Posterior vena cava (tissue), 2 donors: ENCODE measurements at places on chromosomes 2 and 18. TPM values are rescaled to one million over a fixed set of nuclear protein-coding genes. Genes with fewer than 3 reads are reported as not detected.

SUCLG1 gene
- total RNA-seq: 49.6 TPM

DNA sequence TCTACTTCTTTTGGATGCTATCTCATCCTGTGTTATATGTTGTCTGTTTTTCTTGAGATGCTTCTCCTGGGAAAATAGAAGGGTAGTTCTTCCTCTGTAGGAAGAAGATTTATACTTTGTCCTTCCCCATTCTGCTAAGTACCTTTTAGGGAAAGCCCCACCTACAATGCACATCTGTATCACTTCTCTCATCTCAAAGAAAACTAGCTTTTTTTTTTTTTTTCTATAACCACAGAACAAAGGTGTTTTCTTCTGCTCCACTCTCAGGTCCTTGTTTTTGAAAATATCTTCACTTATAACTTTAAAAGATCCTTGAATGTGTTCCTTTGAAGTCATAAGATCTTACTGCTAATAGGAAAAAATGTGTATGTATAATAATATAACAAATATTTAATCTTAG lies 30.8 kb downstream of the CCDC150 start:
- no peak for DNase-seq

CIB4 gene
- total RNA-seq: not detected

DNA sequence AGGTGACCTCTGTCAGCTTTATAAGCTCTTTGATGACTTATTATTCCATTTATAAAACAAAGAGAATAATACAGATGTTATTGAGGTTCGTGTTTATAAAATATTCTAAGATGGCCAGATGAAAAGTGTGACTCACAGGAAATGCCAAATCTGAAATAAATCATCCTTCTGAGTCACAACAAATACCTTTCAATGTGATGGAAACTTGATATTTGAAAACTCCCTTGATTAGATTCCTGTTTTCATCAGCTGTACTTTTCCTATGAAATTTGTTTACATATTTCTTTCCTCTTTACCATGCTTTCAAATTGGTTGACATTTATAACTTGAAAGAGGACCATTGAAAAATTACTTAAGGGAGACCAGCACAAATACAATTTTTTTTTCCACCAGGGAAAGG lies 30.6 kb upstream of the PPP1R1C start:
- no peak for DNase-seq

NFE2L2 gene
- 87.5 TPM for total RNA-seq

DNA sequence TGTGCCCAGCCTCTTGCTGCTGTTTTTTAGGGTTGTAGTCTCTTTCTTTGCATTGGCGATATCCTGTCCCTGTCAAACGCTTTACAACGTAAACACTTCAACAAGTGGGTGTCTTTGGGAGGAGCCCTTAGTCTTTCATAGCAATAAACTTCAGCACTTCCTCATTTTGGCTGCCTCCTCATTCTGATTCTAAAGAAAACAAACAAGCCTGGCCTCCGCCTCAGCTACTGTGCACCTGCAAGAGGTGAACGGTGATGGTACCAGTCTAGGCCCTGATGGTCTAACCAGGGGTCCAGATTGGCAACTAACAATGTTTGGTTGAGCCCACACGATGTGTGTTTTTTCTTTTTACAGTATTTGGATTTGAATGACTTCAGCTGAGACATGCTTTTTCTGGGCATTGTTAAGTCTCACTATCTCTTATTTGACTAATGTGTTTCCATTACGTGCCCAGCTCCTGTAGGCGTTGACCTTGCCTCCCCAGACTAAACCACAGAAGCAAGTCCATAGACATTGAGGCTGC lies 53.2 kb upstream of the CUL3 start:
- no peak for DNase-seq

GRCh38 chr2:232567721-232568120 lies 17.2 kb downstream of the EIF4E2 start:
- no peak for DNase-seq

DNA sequence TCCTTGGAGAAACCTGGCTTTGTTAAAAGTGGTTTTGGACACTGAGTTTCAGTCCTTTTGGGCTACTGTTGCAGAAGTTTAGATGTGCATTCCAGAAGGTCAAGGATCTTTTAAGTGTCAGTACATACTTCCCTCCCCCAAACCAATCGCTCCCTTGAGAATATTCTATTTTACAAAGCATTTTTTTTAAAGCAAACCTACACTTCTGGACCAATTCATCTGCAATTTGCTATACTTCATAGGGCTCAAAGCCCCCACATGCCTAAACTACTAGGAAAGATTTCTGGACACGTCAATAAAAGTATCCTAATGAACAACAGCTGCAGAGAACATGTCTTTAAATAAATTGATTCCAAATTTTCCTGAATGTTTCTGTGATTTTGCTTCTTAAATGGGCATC lies 157.6 kb downstream of the RDH14 start:
- DNase-seq: no peak

CD302 gene
- 52.4 TPM for total RNA-seq

REG1B gene
- 3.4 TPM for total RNA-seq

DNA sequence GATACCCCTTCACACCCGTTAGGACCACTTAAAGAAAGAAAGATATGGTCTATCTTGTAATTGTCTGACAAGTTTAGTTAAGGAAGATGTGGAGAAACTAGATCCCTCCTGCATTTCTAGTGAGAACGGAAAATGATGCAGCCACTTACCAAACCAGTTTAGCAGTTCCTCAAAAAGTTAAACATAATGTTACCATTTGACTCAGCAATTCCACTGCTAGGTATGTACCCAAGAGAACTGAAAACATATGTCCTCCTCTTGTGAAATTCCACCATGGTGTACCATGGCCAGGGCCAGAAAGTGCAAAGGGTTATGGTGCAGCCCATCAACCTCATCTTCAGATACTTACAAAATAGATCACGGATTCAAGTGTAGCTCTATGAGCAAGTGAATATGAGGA lies 79.0 kb upstream of the ID2 start:
- peak; percentile 5 for DNase-seq

FAM237A gene
- not detected for total RNA-seq

DNA sequence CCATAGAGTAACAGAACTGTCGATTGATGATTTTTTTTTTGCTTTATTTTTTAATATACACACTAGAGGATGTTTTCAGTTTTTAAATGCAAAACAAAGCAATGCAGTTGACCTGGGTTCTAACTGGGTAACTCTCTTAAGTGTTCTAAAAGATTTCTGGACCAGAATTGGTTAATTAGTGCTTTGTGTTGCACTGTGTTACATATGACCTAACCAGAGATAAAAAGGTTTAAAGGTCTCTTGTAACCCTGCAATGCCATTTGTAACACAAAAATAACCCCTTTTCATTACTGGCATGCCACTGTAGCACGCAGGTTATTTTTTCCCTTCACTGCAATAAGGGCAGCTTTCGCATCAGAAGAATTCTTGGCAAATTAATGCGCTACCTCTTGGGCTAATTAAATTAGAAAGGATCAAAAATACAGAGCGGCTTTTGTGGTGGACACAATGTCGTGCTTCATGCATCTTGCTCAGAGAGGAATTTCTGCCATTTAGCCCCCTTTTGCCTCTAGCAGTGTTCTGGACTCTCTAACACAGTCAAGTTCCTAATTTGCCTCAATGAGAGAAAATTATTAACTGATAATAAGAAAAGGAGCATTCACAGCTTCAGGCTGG lies 250.8 kb upstream of the ZEB2 start:
- DNase-seq: no peak
